ENCODE measurements at places on chromosomes 5 and 9.

DNA sequence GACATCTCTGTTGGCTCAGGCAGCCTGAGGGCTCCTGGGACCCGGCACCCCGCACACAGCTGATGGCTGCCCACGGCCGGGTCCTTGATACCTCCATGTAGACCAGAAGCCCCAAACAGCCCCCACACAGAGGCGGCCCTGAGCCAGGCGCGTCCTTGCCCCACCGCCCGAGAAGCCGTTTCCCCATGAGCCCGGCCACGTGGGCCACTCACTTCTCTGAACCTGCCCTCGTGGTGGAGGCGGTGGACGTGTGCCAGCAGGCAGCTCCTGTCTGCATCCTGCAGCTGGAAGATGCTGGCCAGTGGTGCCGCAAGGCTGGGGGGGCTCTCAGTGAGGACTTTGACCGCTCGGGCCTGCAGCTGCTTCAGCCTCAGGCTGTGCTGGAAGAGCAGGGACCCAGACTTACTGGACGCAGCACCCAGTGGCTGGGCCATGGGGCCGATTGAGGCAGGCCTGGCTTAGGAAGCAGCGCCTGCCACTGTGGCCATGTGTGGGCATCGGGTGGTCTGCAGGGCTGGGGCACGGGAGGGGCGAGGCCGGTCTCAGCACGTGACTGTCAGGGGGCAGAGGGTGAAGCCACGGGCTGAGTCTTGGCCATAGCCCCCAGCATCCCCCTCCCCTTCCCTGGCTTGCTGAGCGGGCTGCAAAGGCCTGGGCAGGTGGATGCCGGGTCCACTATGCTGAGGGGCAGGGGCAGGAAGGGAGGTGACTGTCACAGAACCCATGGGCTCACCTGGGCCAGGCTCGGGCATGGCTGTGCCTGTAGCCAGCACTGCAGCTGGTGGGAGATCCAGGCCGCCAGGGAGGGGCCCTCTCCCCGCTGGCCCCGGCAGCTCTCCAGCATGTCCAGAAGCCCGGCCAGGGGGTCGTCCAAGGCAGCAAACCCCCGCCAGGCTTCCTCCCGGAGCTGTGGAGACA lies 50.0 kb downstream of the EXD3 start:
- DNase-seq, result no peak

DNA sequence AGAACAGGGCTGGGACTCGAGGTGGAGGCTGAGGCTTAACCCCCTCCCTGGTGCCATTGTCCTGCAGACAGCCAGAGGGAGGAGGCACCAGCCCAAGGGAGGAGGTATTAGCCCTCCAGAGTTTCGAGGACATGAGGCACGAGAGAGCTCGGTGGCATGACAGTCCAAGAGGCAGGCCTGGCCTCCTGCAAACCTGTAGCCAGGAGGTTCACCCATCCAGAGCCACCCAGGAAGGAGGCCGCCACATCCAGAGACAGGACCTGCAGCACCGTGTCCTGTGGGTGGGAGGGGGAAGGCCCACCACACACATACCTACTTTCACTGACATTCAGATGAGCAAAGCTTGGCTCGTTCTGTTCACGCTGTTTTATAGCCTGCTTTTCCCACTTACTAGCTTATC lies 75.2 kb upstream of the ADAMTS2 start:
- no peak for DNase-seq

DNA sequence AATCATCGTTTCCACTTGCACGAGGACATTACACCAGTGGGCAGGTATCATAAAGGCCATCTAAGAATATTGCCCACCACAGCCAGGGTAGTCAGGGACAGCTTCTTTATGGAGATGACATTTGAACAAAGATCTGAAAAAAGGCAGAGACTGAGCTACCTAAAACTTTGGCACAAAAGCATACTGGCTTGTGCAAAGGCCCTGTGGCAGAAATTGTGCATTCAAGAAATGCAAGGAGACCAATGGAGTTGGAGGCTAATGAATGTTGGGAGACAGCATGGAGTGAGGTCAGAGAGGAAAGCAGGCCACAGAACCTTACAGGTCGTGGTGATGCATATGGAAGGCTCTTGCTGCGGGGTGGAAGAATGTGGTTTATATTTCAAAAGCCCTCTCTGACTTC lies 578.5 kb downstream of the BNC2 start:
- DNase-seq, result no peak

- DNase-seq, result no peak
Measured at GRCh38 chr9:85452841-85453240, 288.9 kb downstream of the AGTPBP1 start.

- DNase-seq, result no peak
Measured at GRCh38 chr9:128042043-128042442, 25.1 kb downstream of the NAIF1 start.

- no peak for DNase-seq
Measured at GRCh38 chr5:69502367-69502766, 9.8 kb downstream of the OCLN start.

DNA sequence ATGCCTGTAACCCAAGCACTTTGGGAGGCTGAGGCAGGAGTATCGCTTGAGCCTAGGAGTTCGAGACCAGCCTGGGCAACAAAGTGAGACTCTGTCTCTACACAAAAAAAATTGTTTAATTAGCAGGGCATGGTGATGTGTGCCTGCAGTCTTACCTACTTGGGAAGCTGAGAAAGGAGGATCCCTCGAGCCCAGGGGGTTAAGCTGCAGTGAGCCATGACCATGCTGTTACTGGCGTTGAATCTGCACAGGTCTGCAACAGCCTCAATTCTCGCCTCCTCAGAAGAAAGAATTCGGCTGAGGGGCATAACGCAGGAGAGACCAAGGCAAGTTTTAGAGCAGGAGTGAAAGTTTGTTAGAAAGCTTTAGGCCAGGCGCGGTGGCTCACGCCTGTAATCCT lies 18.0 kb downstream of the CCT5 start:
- no peak for DNase-seq

GRCh38 chr5:55634209-55634805 lies 77.8 kb downstream of the SLC38A9 start:
- no peak for DNase-seq

- peak; percentile 90 for DNase-seq
Measured at GRCh38 chr5:178113141-178113787, at the start of gene N4BP3. TSS of gene N4BP3 (plus strand) at chr5:178113532. CDS start at chr5:178119584, 6,052 bp downstream.

DNA sequence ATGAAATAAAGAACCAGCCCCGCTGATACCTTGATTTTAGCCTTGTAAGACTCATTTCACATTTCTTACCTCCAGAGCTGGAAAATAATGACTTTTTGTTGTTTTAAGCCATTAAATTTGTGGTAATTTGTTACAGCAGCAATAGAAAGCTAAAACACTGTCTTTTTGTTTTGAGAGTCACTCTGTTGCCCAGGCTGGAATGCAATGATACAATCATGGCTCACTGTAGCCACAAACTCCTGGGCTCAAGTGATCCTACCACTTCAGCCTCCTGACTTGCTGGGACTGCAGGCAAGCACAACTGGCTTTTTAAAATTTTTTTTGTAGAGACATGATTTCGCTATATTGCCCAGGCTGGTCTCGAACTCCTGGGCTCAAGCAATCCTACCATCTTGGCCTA lies 34.7 kb upstream of the MYO10 start:
- DNase-seq, result no peak

- DNase-seq, result no peak
Measured at GRCh38 chr5:171673328-171673727, 112.3 kb upstream of the SMIM23 start.

GRCh38 chr5:145824040-145824439 lies 11.1 kb downstream of the PRELID2 start:
- DNase-seq, result no peak

DNA sequence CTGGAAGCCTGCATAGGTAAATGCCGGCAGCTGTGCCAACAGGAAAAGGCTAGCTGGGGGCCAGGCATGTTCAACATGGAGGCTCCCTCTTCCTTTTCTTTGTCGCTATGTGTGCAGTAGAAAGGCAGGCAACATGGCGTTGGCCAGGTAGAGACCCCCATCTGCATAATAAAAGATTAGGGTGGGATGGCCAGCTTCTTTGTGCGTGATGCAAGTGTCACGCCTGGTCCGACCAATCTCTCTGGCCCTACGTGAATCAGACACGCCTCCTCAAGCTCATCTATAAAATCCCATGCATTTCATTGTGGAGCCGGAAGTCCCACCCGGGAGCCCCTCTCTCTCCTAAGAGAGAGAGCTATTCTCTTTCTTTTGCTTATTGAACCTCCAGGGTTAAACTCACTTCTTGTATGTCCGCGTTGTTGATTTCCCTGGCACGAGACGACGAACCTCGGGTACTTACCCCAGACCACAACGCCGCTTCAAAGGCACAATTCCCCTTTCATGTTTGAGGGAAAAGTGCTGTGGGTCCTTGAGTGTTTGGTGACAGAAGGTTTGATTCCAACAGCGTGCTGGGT lies 25.0 kb upstream of the C5orf47 start:
- no peak for DNase-seq

GRCh38 chr9:4553951-4554381 lies 63.7 kb downstream of the SLC1A1 start:
- no peak for DNase-seq

DNA sequence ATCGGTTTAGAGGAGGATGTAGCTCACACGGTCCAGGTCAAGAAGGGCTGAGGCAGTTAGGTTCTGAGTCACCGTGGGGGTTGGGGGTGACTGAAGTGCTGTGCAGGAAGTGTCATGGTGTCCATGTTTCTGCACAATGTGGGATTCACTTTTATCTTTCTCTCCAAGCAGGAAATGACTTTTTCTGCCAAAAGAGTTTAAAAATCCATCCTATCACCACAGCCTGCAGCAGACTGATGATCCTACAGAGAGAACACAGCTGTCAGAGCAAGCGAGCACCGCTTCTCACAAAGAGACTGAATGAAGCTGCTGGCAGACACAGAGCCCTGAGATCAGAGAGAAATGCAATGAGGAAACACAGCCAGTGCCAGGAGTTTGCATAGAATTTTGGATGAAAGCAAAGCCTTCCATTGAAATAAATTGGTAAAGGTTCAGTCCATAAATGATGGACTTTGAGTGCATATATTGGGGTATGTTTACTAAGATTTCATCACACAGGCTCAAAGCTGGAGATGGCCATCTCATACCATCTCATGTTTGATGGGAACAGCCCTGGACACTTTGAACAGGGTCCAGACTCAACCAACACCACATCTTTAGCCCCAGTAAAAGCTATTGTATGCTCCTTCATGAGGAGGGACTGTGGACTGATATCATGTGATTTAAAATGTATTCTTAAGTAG lies 213.9 kb upstream of the FBXL7 start:
- DNase-seq, result no peak

GRCh38 chr9:127334725-127335124 lies 62.2 kb upstream of the SLC2A8 start:
- DNase-seq, result no peak

- no peak for DNase-seq
Measured at GRCh38 chr5:102599289-102599688, 100.5 kb upstream of the SLCO6A1 start.

DNA sequence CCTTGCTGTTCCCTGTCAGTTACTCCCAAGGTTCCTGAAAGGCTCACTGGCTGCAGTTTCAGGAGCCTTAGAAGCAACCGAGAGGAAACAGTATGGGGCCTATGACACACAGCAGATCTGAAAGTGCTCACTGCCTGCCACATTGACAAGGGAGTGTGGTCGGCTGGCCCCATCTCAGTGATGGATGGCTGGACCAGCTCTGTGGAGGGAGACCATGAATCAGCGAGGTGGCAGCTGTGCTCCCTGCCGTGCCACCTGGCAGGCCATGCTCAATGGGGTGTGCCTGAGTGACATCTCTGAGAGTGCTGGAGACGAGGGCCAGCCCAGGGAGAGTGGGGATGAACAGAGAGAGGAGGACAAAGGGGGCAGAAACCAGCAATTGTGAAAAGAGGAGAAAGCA lies 49.1 kb downstream of the DOCK2 start:
- DNase-seq, result no peak

DNA sequence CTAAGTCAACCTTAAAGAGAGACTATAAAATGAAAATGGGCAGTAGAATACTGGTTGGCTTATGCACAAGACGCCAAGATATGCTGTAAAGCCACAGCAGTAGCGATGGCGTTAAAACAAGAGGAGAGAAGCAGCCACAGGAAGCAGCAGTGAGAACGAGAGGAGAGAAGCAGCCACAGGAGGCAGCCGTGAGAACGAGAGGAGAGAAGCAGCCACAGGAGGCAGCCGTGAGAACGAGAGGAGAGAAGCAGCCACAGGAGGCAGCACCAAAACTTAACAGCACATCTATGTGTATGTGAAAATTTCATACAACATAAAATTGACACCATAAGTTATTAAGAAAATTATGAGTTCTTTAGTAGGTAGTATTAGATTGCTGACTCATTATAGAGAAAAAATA lies 2318.6 kb upstream of the ACO1 start:
- no peak for DNase-seq

DNA sequence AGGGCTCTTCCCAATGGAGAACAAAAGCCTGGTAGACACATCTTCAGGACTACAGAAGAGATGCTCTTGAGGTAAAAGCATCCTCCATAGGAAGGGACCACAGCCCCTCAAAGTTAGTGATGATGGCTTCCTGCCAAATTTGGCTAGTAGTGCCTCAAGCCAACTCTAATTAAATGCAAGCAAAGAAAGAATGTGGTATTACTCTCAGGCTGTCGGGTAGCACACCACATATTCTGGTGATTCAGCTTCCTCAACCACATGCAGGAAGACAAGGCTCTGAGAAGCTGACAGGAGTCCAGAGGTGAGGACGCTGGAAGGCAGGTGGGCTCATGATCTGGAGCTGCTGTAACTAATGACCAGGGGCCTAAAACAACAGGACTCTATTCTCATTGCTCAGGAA lies 37.2 kb upstream of the S1PR3 start:
- no peak for DNase-seq

DNA sequence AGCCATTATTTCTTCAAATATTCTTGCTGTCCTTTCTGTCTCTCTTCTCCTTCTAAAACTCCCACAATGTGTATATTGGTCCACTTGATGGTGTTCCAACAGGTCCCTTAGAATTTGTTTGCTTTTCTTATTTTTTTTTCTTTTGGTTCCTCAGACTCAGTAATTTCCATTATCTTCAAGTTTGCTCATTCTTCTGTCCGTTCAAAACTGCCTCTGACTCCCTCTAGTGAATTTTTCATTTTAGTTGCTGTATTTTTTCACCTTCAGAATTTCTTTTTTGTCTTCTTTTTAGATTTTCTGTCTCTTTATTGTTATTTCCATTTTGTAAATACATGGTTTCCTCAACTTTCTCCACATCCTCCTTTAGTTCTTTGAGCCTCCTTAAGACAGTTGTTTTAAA lies 6.4 kb upstream of the SRP19 start:
- DNase-seq, result no peak

DNA sequence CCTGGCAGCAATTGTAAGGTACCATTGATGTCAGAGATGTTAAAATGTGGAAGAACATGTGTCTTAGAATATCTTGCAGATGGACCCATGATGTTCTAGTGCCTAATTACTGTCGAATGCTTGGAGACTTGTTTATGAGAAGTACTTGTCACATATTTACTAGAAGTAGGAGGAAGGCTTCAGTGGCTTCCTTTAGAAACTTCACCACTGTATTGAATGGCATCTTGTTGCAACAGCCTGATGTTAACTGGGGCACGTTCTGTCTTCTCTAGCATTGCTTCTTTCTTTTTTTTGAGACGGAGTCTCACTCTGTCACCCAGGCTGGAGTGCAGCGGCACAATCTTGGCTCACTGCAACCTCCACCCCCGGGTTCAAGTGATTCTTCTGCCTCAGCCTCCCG lies 16.5 kb downstream of the UGCG start:
- DNase-seq, result no peak
